ENCODE measurements at places on chromosomes 6 and 20.

- DNase-seq: no peak
Observed at GRCh38 chr20:41443691-41444090, 77.1 kb upstream of the EMILIN3 start.

DNA sequence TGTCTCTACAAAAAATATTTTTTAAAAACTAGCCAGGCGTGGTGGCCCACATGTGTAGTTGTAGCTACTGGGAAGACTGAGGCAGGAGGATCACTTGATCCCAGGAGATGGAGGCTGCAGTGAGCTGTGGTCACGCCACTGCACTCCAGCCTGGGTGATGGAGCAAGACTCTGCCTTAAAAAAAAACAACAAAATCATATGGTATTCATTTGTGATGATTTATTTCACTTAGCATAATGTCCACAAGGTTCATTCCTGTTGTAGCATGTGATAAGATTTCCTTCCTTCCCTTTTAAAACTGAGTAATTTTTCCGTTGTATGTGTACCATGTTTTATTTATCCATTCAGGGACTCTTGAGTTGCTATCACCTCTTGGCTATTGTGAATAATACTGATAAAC is 26.2 kb downstream of the TMEM170B start:
- DNase-seq: no peak

GRCh38 chr6:98977671-98978292 is 30.0 kb upstream of the FBXL4 start:
- no peak for DNase-seq

GRCh38 chr6:124197148-124197547 is 393.5 kb downstream of the NKAIN2 start:
- DNase-seq: no peak

GRCh38 chr6:71289039-71289801 is 609 bp downstream of the OGFRL1 start:
- no peak for DNase-seq

DNA sequence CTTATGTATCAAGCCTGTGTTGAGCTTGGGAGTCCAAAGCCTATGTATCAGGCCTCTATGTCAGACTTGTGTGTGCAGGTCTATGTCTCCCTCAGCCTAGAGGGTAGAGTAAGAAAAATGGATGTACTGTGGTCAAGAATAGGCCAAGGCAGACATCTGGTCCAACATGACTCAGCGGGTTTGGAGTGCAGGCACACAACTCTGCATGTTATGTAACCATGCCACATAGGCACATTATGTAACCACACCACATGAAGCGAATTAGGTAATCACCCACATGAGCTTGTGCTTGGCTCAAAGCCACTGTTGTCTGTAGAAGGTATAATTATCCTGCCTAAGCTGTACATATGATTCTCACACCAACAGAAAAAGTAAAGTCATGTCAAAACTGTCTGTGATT is 1190.5 kb upstream of the EYS start:
- DNase-seq: no peak

GRCh38 chr6:28597217-28597835 is 71.6 kb downstream of the GPX5 start:
- no peak for DNase-seq

DNA sequence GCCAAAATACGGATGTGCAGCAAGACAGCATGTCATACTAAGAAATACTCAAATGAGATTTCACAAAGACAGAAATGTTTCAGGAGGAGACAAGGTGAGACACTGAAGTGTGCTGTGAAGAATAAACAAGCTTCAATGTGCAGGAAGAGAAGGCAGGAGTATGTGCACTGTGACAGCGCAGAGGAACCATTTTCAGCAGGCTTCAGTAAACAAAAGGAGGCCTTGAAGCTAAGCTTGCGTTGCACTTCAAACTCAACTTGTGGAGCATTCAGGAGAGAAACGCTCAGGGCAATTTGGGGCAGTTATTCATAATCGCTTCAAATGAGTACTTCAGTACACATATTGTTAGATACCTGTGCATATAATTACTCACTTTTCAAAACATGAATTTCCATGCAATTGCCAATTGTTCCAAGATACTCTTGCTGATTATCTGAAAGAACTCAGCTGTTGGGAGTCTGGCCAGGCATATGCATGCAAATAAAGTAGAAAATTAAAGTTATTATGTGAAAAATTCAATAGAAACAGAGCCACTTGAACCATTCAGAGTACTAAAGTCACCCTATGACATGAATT is 234.2 kb upstream of the OPRM1 start:
- DNase-seq: no peak

GRCh38 chr6:40112350-40112749 is 178.1 kb upstream of the MOCS1 start:
- no peak for DNase-seq

DNA sequence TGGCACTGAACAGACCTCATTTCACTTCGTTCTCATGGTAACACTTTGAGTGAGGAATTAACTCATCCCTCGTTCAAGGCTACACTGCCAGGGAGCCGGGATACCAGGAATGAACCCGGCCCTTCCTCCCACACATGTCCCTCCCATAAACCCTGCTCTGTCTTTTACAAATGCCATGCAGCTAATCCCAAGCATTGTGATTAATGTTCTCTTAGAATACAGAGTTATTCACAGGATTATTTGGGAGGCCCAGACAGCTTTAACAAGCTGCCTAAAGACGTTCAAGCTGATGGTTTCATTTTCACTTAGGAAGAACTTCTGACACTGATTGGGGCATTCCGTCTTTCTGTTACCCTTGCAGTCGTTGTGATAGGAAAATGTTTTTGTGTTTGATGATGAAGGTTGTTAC is 42.5 kb upstream of the CD83 start:
- no peak for DNase-seq

- no peak for DNase-seq
Observed at GRCh38 chr6:43113431-43114260, 37.5 kb downstream of the PTK7 start.

DNA sequence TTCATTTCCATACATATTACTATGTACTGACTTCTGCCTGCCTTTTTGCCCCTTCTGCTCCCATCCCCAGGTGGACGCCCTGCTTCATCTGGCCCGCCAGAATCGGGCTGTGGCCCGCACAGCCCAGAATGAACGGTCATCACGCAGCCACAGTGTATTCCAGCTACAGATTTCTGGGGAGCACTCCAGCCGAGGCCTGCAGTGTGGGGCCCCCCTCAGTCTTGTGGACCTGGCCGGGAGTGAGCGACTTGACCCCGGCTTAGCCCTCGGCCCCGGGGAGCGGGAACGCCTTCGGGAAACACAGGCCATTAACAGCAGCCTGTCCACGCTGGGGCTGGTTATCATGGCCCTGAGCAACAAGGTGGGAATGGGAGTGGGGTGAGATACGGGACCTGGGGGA is 4.7 kb upstream of the PHF1 start:
- DNase-seq: no peak

GRCh38 chr6:52491203-52492069 is 71.3 kb downstream of the EFHC1 start:
- no peak for DNase-seq

DNA sequence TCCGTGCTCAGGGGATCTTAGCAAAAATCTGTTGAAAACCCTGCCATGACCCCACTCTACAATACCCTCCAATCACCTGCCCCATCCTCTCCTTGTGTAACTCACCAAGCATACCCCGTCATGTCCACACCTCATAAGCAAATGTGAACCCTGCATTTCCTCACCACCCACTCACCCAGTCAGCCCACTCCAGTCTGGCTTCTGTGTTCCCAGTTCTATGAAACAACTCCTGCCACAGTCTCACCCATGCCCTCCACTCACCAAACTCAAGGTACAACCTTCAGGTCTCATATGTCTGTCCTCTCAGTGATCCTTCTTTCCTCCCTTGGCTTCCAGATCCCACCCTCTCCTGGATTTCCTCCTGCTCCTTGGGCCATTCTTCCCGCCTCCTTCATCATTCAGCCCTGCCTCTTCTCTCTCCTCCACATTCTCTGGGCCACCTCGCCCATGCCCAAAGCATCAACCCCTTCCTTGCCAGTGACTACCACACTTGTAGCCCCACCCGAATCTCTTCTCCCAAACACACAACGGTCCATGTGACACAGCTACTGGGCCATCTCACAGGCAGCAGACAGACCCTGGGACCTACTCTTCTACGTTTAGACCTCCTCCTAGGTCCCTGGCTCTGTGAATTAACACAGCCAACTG is 8.8 kb downstream of the DDRGK1 start:
- no peak for DNase-seq

DNA sequence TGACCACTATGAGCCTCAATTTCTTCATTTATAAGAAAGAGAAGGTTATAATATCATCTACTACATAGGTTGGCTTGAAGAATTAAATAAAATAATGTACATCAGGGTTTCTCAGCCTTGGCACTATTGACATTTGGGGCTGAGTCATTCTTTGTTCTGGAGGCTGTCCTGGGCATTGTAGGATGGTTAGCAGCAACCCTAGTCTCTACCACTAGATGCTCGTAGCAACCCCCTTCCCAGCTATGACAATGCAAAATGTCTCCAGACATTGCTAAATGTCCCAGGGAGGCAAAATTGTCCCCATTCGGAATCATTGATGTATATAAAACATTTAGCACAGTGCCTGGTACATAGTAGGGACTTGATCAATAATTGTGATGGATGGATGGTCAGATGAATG is 152.1 kb downstream of the KHDC1L start:
- no peak for DNase-seq

GRCh38 chr6:3455569-3456394 is 1.1 kb downstream of the SLC22A23 start:
- DNase-seq: no peak

DNA sequence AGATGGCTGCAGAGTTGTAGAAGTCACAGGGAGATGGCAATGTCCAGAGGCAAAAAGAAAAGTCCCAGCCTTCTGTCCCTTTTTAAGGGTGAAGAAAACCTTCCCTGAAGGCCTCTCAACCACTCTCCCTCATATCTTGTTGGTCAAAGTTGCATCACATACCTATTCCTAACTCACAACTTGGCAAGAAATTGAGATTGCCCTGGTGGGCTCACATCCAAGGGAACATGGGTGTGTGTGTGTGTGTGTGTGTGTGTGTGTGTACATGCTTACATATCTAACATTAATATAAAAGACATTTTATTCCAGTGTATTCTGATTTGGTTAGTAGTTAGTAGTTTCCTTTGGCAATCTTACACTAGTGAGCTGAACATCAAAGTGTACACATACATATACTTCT is 144.3 kb upstream of the SALL4 start:
- DNase-seq: no peak

- DNase-seq: no peak
Observed at GRCh38 chr6:41551857-41552256, 5.7 kb downstream of the FOXP4 start.

GRCh38 chr6:86030875-86031274 is 388.2 kb upstream of the SYNCRIP start:
- no peak for DNase-seq

GRCh38 chr20:18663932-18664331 is 76.1 kb downstream of the DTD1 start:
- no peak for DNase-seq

GRCh38 chr20:40156600-40157317 is 532.3 kb downstream of the MAFB start:
- DNase-seq: no peak

GRCh38 chr6:120938164-120938875 is 396.0 kb downstream of the TBC1D32 start:
- no peak for DNase-seq

- DNase-seq: no peak
Observed at GRCh38 chr6:45474376-45474775, 96.6 kb upstream of the SUPT3H start.

- no peak for DNase-seq
Observed at GRCh38 chr6:69594405-69594804, 202.4 kb downstream of the LMBRD1 start.

DNA sequence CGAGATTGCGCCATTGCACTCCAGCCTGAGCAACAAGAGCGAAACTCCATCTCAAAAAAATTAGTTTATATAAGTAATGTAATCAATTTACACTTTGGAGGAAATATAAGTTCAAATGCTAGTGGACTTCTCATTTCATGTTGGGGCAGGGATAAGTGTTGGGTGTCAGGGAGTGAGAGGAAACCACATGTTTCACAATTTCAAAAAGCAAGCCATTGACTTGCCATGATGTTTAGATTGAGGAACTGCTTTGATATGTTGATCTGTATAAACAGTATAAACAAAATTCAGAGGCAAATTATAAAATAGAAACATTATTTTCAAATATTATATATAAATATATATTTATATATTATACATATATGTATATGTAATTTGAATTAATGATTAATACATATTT is 42.7 kb downstream of the FILIP1 start:
- DNase-seq: no peak

DNA sequence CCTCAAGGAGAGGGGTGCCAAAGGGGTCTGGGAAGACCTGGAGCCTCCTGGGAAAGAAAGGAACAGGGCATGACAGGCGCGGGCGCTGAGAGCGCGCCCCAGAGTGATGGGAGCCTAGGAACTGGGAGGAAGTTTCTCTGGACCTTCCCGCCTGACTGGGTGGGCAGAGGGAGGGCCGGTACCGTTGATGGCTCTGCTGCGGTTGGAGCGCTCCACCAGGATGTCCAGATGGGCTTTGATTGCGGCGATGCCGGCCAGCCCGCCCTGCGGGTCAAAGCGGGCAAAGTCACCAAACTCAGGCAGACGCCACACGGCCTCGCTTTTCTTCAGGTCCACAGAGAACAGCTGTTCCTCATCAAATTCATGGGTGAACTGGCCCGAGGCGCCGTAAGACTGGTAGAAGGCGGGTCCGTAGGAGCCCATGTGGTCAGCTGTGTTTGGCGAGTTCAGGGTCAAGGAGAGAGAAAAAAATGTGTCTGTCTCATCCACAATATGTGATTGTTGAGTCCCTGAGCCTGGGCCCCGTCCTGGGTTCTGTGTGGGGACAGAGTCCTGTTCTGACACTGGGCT is 1.5 kb downstream of the HLA-DOA start:
- DNase-seq: no peak

DNA sequence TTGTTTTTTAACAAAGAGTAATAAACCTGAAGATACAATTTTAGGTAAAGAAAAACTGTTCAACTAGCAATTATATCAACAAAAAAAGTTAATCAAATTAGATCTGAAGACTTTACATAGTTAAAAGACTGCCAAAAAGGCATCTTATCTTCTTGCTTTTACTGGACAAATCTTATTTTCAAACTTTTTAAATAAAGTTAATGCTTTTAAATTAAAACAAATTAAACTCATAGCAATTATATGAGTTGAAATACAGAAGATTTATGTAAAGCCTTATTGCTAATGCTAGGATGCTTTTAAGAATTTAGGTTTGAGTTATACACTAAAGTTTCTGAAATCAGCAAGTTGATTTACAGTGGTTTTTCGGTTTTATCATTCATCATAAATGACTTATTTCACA is 227.3 kb downstream of the TBC1D32 start:
- DNase-seq: no peak

All from AG04449 (cell line).